Stimulated activated memory B cell treated with anti-CD40 and anti-IgM and Interleukin-4, amounts not matched to agents 10 μg/mL and 1 μg/mL and 100 μg/mL, for 72 hours (primary cell): ENCODE measurements at places on chromosomes 11 and 22.

- no peak for ATAC-seq
Measured at GRCh38 chr11:30260813-30261212, 30.0 kb downstream of the FSHB start.

GRCh38 chr11:69001243-69002081 lies 11.6 kb downstream of the MRGPRF start:
- no peak for ATAC-seq

DNA sequence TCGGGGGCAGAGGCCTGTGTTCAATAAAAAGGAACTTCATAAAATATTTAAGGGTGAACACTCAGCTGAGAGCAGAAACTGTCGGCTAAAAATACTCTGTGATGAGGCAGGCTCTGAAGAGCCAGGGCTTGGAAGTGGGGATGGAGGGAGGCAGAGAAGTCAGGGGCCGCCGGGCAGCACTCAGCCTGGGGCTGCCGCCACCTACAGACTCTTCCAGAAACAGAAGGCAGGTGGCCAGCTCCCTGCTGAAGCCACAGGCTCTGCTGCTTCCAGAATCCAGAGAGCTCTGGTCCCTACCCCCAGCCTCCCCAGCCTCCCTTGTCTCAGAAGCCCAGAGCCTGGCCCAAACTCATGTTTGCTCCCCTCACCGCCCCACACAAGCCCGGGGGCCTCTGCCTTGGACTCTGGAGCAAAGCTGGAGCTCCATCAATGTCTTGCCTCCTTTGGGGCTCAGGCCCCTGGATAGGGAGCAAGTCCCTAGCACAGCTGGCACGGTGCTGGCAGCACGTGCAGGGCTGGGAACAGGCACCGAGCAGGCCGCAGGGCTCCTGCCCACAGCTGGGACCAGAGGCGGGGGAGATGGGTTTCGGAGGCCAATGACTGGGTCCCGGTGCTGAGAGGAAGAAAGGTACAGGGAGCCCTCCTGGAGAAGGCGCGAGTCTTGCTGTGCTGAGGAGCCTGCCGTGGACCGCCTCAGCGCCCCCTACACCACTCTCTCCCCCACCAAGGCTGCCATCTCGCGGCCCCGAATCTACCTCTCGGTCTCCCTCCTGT lies 8.2 kb downstream of the LRFN4 start:
- no peak for ATAC-seq

GRCh38 chr11:126024123-126024522 lies 38.5 kb downstream of the CDON start:
- ATAC-seq: no peak

GRCh38 chr11:8301622-8302021 lies 37.9 kb upstream of the LMO1 start:
- no peak for ATAC-seq

GRCh38 chr11:68092411-68092810 lies 28.8 kb downstream of the CHKA start:
- ATAC-seq: no peak

GRCh38 chr11:72483412-72484186 lies 49.3 kb upstream of the CLPB start:
- ATAC-seq: peak; percentile 24

- ATAC-seq: no peak
Measured at GRCh38 chr11:106131998-106132397, 54.5 kb downstream of the AASDHPPT start.

GRCh38 chr11:77074205-77074604 lies 7.4 kb downstream of the CAPN5 start:
- no peak for ATAC-seq

GRCh38 chr22:17370766-17371432 lies 1.6 kb downstream of the CECR2 start:
- ATAC-seq: no peak

- ATAC-seq: no peak
Measured at GRCh38 chr11:48019217-48019584, 38.8 kb downstream of the PTPRJ start.

- peak; percentile 18 for ATAC-seq
Measured at GRCh38 chr11:85947431-85948272, 92.5 kb downstream of the CCDC83 start.

- ATAC-seq: no peak
Measured at GRCh38 chr11:119474682-119475596, 52.0 kb upstream of the THY1 start.
